ENCODE measurements at places on chromosomes 2 and 18.

GRCh38 chr2:105449076-105449475 lies 50.2 kb upstream of the FHL2 start:
- no peak for DNase-seq

DNA sequence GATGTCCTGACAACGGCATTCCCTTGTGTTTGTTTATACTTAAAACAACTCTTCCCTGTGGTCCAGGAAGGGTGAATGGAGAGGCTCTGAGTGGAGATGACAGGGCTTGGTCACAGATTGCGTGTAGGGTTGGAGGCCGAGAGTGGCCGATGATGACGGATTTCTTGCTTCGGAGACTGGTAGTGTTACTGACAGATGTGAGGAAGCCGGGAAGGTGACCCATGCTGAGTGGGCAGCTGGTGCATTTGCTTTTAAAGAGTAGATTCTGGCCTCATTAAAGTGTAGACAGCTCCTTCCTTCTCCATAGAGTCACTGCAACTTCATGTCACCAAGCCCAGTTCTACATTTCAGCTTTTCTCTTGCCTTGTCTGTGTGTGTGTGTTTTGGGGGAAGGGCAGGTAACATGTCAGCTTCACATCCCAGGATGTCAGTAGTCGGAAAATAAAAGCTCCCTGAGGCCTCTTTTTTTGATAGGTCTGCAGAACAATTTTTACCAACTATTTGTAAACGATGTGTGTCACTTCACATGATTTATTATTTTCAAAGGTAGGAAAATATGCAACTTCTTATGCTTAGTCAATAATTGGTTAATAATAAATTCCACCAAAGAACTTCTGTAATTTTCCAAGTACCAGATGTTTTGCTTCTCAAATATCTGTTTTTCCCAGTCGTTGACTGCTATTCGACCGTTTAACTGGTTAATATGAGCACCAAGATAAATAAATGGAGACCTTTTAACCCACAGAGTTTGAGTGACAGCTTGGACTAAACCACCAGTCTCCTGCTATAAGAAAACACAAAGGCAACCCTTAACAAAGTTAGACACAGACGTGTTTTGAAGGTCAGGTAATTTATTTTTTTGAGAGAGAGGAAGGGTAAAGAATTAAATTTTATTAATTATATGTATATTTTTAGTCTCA lies 436.9 kb downstream of the SLC4A3 start:
- DNase-seq, result no peak

DNA sequence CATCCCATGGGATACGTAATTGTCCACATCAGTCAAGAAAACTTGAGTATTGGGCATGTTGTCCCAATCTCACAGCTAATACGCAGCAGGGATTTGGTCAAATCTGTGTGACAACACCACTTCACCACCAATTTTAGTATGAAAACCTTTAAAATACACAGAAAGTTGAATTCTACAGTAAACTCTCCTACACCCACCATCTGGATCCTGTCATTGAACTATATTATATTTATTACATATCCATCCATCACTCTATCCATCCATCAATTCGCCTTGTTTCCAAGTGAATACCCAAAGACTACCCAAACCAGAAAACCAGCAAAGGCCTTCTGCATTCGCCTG lies 846 bp upstream of the FKBP7 start:
- DNase-seq, result no peak

DNA sequence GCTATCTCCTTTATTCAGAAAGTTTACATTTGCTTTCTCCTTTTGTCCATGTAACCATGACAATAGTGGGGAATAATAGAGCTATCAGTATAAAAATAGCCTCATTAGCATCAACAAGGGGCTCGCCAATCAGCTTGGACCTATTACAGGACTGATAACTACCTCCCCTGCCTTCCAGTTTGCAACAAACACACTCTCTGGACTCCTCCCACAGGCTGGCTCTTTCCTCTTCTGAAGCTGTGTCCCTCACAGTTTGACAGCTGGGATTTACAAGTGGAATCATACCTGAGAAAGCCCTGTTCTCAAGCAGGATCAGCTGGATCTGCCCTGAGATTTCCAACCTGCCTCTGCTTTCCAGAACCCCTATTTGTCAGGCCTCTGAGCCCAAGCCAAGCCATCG lies 162.5 kb downstream of the GRB14 start:
- no peak for DNase-seq

GRCh38 chr2:165660361-165660760 lies 133.7 kb downstream of the GALNT3 start:
- DNase-seq, result no peak

- no peak for DNase-seq
These were observed 105.8 kb upstream of the SMAD2 start for GRCh38 chr18:48036226-48036625.

- no peak for DNase-seq
These were observed 70.8 kb downstream of the USP40 start for GRCh38 chr2:233495503-233496496.

- DNase-seq, result no peak
These were observed 5.6 kb upstream of the DIS3L2 start for GRCh38 chr2:231955758-231956472.

- DNase-seq, result no peak
These were observed at the start of gene HOXD1 for GRCh38 chr2:176187899-176188773. Gene HOXD1 (plus strand): TSS chr2:176188668. CDS start chr2:176188802, 134 bp downstream.

- no peak for DNase-seq
These were observed 241.7 kb downstream of the TGIF1 start for GRCh38 chr18:3691705-3692104.

- DNase-seq, result no peak
These were observed 1130.1 kb upstream of the CELF4 start for GRCh38 chr18:38695559-38696280.

DNA sequence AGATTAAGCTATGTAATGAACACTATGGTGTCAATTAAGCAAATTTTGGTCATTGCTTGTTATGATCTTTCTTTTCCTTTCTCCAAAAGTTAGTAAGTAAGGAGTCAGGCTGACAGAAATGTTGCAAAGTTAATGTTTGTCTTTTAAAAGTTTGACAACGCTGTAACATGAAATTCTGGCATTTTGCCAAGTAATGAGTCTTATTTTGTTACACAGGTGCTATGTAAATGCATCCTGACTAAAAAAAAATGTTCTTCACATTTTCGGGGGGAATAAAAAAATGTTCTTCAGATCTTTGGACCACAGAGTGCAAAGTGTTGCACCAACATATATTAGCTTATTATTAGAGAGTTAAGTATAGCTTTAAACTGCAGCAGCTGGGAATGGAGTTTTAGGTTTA lies 54.8 kb upstream of the PROKR1 start:
- no peak for DNase-seq

DNA sequence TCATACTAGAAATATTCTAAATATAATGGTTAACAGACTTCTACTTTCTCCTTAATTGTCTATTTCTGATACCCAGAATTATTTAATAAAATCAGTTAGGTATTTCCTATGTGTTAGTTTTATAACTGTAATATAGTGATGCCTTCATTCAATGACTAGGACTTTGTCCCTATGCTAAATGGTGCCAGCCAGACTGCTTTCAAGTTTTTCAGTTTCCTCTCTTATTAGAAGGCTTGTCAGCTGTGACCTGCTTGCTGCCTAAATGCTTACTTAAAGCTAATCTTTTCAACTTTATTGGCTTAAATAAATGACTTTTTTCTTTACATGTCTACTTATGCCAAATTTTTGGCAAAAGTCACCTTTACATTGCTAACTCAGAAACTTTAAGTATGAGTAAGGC lies 30.7 kb downstream of the BAZ2B start:
- DNase-seq, result peak; percentile 91

- DNase-seq, result no peak
These were observed 544.1 kb upstream of the ID2 start for GRCh38 chr2:8137801-8138200.

GRCh38 chr2:216405588-216405987 lies 6.7 kb upstream of the SMARCAL1 start:
- no peak for DNase-seq

DNA sequence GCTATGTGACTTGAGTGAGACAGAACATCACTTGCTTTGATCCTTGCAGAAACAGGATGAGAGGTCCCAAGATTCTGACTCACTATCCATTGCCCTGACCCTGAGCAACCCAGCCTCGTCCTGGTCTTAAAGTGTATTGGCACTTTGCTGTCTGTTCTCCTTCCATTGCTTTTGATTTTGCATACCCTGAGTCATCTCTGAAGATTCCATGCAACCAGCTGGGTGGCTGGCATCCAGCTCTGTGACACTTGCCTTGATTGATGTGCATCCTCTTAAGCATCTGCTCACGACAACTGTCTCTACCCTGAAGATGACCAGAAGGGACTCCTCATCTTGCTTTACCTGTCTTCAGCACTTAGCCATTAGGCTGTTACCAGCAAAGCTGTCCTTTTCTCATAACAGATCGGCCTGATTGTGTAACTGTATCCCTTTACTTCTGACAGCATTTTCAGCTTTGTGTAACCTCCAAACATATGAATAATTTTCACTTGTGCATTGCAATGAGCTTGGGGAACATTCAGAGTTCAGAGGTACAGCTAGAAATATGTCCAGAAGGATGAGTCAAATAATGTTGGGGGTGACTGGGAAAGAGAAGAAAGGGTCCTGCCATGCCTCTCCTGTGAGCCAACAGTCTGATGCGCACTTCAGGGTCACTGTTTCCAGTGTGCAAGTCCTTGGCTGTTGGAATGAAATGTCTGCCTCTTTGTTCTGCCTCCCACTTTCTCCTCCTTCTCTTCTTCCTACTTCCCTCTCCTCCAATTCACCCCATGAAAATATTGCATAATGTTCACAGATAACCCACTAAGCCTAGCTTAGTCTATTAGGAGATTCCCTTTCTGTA lies 249.7 kb upstream of the OSR1 start:
- no peak for DNase-seq

DNA sequence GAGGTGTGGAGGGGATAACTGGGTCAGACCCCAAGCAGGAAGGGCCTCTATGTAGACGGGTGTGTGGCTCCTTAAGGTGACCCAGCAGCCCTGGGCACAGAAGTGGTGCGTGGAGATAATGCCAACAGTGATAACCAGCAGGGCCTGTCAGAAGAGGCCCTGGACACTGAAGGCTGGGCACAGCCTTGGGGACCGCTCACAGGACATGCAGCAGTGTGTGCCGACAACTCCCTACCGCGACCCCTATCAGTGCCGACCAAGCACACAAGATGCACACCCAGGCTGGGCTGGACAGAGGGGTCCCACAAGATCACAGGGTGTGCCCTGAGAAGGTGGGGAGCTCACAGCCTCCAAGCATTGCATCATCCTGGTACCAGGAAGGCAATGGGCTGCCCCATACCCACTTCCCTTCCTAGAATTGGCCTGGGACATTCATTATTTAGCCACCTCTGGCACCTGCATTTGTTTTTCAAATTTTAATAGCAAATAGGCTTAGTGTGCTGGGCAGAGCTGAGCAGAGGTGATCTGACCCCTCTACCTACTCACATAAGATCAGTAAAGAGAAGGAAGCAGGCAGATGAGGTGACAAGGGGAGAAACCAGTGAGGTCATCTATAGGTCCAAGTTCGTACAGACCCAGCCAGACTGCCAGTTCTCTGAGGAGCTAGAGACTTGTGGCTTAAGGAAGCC lies 55.2 kb downstream of the BCL11A start:
- DNase-seq, result no peak

- DNase-seq, result no peak
These were observed 335.0 kb downstream of the NR4A2 start for GRCh38 chr2:155997538-155997937.

- no peak for DNase-seq
These were observed 58.1 kb downstream of the CLASP1 start for GRCh38 chr2:121591199-121591598.

- DNase-seq, result no peak
These were observed 17.1 kb upstream of the IL1R2 start for GRCh38 chr2:101974663-101975062.

DNA sequence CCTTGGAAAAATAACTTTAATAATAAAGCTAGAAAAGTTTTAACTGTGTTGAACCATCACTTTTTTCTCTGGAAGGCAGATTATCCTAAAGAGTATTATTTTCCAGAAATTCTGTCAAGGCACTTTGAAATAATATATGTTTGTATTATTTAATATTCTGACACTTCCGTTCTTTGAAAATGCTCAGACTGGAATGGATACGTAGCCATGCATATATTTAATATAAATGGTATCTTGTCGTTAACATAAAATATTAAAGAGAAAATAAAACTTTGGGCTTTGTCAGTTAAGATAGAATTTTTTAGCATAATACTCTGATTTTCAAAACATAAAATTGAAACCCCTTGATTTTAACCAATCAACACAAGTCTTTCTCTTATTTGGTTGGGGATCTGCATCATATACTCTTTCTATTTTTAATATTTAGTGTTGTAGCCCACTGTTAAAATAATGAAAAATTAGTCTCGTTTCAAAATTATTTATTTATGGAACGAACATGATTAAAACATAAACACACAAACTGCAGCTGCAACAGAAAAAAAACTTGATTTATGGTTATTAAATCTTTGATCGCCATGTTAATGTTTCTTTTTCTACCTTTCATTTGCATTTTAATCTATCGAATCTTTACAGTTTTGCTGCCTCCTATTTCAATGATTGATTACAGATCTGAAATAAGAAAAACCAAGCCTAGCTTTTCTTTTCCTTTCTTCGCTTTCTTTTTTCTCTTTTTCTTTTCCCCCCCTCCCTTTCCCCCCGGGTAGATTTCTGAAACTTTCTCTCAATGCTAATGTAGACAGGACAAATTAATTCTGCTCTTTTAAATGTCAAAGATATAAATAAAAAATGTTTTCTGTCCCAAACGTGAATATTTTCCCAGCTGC lies 145.5 kb downstream of the MEIS1 start:
- no peak for DNase-seq

DNA sequence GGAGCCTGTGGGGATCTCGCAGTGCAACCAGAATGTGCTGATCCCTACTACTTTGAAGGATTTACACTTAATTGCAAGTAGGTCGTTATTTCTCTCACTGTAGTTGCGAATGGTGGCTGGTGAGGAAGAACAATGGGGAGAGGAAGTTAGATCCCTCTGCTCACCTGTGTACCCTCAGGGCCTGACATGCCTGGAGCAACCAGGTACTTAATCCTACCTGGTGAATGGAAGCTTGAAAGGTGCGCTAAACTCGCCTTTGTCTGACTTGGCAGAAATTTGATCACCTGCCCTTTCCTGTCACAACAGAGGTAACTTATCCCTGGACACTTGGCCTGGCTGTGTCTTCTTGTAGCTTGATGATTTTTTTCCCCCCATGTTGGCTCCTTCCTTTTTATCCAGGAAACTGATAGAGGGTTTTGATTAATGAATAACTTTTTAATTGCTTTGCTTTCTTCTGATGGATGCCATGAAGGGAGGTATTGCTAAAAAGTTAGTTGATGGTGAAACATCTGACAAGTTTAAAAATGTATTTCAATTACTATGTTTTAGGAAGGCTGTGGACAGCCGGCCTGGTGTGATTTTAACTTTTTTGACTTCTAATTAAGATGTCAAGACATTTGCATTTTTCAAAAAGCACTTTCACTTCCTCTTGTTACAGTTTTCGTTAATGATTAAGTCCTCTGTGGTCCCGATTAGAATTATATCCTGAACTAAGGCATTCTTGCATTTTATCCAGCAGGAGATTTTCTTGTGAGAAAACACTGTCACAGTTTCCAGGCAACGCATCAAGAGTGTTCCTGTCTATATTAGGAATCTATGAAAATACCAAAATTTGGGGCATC lies 9.2 kb downstream of the SGPP2 start:
- DNase-seq, result no peak

- no peak for DNase-seq
These were observed 191.9 kb upstream of the TCF4 start for GRCh38 chr18:55779691-55780585.

GRCh38 chr2:96788442-96789244 lies 27.4 kb upstream of the CNNM3 start:
- DNase-seq, result no peak

- no peak for DNase-seq
These were observed 68.2 kb upstream of the STON1 start for GRCh38 chr2:48461721-48462120.

GRCh38 chr2:96623116-96623515 lies 15.0 kb downstream of the KANSL3 start:
- DNase-seq, result no peak

All from SK-N-MC (cell line).